Activated CD4-positive, alpha-beta T cell treated with anti-CD3 and anti-CD28 coated beads for 24 hours (primary cell): ENCODE measurements at places on chromosomes 6 and 20.

DNA sequence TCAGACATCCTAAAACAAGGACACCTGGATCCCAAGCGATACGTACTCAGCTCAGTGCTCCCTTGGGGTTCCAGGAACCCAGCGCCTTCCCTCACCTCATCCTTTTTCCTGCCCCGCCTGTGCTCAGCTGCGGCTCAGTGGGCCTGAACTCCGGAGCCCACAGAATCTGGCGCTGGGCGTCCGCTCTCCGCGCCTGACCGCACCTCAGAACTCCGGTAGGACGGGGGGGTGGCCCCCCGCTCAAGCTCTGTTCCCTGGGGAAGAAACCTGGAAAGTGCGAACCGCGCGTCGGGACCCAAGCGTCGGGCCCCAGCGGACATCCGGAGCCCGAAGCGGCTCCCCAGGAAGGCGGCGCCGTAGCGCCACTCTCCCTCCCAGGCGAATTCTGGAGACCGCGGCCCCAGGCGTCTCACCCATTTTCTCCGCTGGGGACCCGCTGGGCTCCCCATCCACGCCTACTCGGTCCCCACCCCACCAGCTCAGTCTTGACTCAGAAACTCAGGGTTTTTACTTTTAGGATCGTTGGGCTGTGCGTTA lies 336 bp upstream of the LY6G5C start:
- peak; percentile 37 for DNase-seq

GRCh38 chr6:4018924-4019236 lies 60.1 kb downstream of the FAM217A start:
- no peak for DNase-seq

- DNase-seq = no peak
Measured at GRCh38 chr6:53107091-53107490, 41.5 kb downstream of the GCM1 start.

- DNase-seq = no peak
Measured at GRCh38 chr6:135935941-135936601, 84.6 kb downstream of the PDE7B start.

- DNase-seq = no peak
Measured at GRCh38 chr6:43616725-43617472, 12.2 kb downstream of the GTPBP2 start.

DNA sequence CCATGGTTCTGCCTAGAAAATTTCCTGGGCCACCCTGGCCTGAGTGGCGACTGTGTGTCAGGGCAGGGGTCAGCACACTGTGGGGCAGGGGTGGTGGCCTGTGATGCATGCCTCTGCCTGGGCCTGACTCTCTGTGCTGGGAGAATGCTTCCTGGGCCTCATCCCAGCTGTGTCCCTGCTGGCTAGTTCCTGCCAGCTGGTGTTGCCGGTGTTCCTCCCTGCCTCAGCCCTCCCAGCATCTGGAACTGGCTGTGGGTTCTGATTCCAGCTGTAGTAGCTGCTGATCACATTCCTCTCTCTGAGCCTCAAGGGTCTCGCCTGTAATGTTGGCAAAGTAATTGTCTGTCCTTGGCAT lies 101.5 kb downstream of the SYCP2 start:
- DNase-seq = no peak

GRCh38 chr20:20134941-20135575 lies 82.7 kb downstream of the CFAP61 start:
- no peak for DNase-seq

- DNase-seq = no peak
Measured at GRCh38 chr20:9081423-9081966, 12.6 kb downstream of the PLCB4 start.

DNA sequence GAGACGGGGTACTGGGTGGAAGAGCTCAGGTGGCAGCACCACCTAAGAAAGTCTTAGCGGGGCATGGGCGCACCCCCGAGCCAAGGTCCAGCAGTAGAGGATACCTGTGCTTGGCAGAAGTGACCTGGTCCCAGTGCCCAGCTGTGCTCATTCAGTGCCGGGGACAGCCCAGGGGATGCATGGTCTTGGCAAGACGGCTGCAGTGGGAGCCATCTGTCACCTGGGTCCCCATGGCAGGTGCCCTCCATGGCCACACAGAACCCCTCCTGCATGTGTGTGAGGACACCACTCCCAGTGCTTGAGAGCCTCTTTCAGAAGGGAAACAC lies 664.7 kb downstream of the QKI start:
- no peak for DNase-seq

DNA sequence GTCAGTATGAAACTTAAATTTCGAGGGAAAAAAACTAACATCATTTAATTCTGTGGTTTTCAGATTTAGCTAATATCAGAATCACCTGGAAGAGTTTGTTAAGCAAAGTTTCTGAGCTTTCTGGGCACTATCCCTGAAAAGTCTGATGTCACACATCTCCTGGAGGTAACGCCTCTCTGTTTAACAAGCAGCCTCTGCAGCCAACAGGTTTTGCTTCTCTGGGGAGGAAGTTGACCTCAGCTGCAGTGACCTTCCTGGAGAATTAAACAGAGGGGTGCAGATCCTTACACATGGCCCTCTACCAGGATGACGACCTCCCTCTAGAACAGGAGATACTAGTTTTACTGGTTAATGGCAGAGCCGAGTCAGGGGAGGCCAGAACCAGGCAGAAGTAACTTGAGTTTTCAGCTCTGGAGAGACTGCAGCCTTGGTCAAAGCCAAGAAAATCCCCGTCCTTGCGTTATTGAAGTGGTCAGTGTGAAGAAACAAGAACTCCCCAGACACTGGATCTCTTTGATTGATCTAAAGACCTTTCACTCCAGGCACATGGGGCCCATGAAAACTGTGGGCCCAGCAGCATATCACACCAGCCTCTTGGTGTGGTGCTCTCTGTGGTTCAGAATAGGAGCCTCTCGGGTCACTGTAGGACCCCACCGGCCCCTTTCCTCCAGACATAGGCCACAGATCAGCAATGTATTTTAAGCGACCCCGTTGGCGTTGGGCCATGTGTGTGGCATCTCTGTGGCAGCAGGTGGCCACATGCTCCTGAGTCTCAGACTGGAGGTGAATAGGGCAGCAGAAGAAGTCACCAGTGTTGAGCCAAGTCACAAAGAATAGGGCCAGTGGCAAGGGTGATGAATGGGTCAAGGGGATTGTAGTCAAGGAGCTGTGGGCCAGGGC lies 33.4 kb upstream of the CCR6 start:
- DNase-seq = no peak

- DNase-seq = peak; percentile 35
Measured at GRCh38 chr20:60137657-60138245, 179.5 kb downstream of the CDH26 start.

- no peak for DNase-seq
Measured at GRCh38 chr20:10313215-10313614, 94.6 kb downstream of the SNAP25 start.

GRCh38 chr6:157249826-157250225 lies 73.5 kb downstream of the TMEM242 start:
- no peak for DNase-seq

DNA sequence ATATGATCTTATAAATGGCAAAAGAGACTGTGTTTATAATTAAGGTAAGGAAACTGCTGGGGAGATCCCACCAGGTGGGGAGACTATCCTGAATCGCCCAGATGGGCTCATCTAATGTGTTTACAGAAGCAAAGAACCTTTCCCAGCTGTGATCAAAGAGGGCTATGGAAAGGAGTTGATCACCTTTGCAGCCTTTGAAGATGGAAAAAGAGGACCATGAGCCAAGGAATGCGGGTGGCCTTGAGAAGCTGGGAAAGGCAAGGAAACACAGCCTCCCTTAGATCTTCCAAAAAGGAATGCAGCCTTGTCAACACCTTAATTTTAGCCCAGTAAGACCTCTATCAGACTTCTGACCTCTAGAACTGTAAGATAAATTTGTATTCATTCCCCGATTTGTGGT lies 66.5 kb upstream of the ADGRG6 start:
- DNase-seq = no peak

DNA sequence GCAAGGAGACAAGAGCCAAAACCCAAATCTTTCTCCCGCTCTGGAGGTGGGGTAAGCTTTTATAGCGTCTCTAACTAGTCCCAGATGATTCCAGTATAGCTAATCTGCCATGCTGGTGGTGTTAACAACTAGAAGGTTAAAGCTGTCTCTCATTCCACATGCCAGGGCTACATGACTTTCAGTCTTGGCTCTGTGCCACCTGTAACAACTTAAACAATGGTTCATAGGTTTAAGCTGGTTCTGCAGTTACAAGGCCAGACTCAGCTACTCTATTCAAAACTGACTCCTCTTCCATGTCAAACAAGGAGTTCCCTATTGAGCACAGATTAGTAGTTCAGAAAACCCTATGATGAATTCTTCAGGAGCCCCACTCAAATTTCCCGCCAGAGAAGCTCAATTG lies 128.9 kb downstream of the ELOVL4 start:
- no peak for DNase-seq

DNA sequence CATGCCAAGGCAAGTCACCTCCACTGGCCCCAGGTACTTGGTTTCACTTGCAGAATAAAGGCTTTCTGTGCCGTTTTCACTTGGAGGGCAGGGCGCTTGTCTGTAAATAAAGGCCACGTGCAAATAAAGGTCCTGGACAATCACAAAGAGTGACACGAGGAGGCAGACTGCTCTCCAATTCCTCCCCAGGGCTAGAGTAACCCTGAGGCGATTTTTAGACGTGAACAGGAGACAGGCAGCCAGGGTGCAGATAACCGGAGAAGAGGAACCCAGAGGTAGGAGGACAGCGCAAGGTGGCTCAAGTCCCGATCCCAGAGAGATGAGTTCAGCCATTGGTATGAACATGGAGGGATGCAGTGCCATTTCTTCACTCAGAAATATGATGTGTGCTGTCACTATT lies 327.4 kb downstream of the KIF16B start:
- DNase-seq = no peak

- no peak for DNase-seq
Measured at GRCh38 chr20:57082357-57082945, 184.0 kb downstream of the BMP7 start.

- no peak for DNase-seq
Measured at GRCh38 chr6:107185391-107185970, 70.2 kb upstream of the BEND3 start.

DNA sequence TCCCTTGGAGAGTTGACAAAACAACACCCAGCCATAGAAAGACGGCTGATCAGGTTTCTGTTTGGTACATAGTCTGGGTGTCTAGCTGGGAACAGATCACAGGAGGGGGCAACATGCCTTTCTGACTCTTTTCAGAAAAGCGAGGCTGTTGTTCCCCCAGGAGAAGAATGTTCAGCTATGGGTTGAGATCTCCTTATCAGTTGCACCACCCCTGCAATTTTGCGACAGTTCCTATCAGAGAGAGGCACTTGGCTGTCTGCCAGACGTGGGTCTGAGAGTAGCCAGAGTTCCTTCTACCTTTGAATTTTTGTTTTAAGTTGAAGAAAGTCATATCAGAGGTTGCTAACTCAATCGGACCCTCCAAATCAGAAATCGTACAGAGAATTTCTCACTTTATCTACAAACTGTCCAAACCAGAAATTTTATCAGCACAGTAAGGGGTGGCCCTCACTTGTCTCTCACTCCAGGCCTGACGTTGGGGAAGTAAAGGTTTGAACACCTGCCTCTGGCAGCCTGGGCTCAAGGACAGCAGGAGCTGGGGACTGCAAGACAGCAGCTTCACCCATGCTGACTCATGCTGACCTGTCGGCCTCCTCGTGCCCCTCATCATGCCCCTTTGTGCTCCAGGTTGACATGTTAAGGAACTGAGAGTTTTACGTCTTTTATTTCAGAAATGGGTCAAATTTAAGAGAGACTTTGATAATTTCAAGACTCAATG lies 42.3 kb downstream of the TMC2 start:
- DNase-seq = no peak

DNA sequence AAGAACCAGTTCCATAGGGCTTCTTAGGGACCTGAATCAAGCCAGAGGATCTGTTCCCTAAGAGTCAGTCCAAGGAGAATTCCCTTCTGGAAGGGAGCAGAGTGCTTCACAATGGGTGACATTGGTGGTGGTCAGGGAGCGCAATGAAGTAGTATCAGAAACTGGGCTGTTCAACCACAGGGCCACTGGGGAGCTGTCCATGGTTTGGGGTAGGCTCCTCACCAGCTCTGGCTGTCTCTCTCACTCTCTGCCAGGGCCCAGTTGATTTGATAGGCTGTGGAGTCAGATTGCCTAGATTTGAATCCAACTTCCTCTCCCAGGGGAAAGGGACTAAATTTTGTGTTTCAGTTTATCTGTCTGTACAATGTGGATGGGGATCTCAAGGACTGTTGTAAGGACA lies 36.7 kb upstream of the CHD6 start:
- no peak for DNase-seq

- peak; percentile 69 for DNase-seq
Measured at GRCh38 chr6:106098383-106099234, 12.5 kb downstream of the PRDM1 start.

DNA sequence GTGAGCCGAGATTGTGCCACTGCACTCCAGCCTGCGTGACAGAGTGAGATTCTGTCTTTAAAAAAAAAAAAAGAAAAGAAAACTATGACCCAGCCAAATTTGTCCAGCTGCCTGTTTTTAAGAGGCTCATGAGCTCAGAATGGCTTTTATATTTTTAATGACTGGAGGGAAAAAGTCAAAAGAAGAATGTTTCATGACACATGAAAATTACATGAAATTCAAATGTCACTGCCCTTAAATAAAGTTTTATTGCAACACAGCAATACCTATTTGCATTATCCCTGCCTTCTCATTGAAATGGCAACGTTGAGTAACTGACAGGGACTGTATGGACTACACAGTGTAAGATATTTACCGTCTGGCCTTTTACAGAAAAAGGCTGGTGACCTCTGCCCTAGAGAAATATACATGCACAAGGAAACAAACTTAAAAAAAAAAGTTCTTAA lies 11.4 kb downstream of the SENP6 start:
- DNase-seq = no peak

DNA sequence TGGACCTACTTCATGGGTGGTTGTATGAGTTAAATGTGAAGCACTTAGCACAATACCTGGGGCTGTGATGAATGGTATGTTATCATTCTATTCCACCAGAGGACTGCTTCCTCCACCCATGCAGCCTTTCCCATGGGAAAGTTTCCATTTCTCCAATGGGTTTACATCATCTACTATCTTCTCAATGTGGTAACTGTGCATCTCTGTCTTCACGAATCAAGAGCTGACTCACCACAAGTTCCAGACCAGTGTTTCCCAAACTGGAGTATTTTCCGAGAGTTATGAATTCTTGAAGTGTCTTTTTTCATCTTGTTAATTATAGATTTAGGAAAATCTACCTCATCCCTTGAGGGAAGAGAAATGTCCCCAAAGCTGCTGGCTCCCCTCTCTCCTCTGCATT lies 182.8 kb downstream of the UNC5CL start:
- no peak for DNase-seq

DNA sequence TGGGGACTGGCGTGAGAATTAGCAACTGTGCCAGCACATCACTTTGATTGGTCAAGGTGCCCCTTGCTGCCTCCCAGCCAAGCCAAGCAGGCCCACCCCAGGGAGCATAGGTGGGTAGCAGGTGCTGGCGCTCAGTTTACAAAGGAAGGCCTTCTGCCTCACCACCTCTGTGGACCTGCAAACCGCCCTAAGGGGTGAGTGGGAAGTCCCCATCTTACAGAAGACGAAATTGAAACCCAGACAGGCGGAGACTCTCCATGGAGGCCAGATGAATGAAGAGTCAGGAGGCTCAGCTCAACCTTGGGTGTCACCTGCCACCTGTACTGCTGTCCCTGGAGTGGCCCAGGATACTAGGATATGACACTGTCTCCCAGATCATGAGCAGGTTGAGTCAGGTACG lies 21.5 kb upstream of the MAS1L start:
- DNase-seq = no peak

GRCh38 chr6:84193114-84193708 lies 34.2 kb downstream of the CEP162 start:
- DNase-seq = no peak
